ENCODE measurements at places on chromosomes 5 and 9.

DNA sequence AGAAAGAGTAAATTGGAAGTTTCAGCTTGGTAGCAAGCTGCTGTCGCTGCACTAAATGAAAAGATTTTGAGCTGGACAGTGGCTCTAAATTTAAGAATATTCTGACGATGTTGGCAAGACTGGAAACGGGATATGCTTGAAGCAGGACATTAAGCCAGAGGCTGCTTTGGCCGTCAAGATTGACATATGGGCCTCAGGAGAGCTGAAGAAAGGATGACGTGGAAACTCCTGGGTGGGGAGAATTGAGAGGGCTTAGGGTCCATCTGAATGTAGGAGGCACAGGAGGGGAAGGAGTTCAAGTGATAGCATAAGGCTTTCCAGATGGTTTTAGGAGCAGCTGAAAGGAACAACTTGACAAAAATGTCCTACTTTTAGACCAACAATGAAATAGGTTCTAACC lies 108.9 kb downstream of the PAPPA start:
- peak; percentile 91 for DNase-seq

- DNase-seq: no peak
These were observed 37.8 kb upstream of the KIF2A start for GRCh38 chr5:62268234-62268633.

GRCh38 chr9:118419676-118420075 lies 715.5 kb downstream of the TLR4 start:
- DNase-seq: no peak

GRCh38 chr5:1011226-1011631 lies 2.6 kb downstream of the NKD2 start:
- no peak for DNase-seq

GRCh38 chr9:121206516-121207370 lies 5.1 kb upstream of the RAB14 start:
- DNase-seq: no peak

- no peak for DNase-seq
These were observed 47.7 kb upstream of the TCERG1 start for GRCh38 chr5:146399481-146399880.

- no peak for DNase-seq
These were observed 219.9 kb downstream of the COX7C start for GRCh38 chr5:86837610-86838009.

DNA sequence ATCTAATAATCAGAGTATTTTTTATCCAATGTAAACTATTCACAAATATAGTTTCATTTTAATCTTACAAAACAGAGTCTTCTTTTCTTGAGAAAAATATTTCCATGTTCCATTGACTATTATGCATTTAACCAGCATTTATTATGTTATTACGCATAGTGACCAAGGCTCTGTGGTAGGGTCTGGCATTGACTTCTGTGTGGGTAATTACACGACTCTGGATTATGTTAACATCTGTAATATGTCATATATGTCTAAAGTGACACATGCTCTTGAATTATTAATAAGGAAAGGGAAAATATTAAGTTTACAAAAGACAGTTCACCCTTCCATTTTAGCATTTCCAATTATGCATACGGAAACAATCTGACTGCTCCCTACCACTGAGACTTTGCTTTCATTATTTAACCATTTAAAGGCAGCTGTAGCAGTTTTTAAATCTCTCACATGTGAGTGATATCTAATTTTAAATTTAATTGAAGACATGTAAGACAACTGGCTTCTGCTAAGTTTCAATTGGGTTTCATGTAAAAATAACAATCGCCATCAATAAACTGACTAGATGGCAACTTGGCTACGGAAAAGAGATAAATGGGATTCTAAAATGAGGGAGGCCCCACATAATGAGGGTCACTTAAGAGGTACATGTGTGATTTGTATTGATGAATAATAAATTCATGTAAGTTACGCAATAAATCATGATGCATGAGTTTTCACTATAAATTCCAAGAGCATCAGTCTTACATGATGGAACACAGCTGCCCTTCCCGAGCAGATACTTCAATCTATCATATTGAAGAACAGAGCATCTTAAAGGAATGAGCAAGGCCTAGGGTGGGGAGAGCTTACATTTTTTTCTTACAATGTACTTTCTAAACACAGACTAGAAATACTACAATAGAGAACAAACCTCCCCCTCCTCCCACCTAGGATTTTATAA lies 1056.8 kb downstream of the MAT2B start:
- no peak for DNase-seq

GRCh38 chr9:112867275-112867991 lies 23.2 kb downstream of the SLC46A2 start:
- DNase-seq: no peak

DNA sequence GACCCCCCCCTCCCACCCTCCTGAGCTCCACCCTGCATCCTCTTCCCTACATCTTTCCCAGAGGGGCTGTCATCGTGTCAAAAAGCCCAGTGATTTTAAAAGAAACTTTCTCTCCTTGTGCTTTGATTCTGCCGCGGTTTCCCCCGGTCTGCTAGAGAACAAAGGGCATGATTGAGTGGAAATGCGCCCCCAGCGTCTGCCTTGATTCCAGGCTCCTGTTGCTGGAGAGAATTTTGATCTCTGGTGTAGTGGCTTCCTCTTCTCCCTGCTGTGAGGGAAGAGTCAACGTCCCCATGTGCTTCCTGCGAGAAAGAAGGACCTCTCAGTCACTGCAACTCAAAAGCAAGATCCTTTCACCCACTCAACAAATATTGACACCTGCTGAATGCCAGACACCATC lies 61.9 kb upstream of the RAPGEF1 start:
- no peak for DNase-seq

DNA sequence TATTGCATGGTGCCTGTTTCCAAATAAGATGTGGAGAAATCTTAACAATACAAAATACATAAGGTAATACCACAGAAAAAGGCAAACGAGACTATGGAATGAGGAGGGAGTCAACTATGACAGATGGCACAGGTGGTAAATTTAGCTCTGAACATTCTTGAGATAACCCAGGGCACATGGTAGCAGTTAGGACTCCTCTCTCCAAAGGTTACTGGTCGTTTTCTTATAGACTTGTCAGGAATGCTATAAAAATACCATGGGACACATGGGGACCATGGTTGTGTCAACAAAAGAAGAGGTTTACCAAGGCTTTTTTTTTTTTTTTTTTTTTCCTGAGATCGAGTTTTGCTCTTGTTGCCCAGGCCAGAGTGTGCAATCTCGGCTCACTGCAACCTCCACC lies 209.4 kb upstream of the RFX3 start:
- DNase-seq: no peak

DNA sequence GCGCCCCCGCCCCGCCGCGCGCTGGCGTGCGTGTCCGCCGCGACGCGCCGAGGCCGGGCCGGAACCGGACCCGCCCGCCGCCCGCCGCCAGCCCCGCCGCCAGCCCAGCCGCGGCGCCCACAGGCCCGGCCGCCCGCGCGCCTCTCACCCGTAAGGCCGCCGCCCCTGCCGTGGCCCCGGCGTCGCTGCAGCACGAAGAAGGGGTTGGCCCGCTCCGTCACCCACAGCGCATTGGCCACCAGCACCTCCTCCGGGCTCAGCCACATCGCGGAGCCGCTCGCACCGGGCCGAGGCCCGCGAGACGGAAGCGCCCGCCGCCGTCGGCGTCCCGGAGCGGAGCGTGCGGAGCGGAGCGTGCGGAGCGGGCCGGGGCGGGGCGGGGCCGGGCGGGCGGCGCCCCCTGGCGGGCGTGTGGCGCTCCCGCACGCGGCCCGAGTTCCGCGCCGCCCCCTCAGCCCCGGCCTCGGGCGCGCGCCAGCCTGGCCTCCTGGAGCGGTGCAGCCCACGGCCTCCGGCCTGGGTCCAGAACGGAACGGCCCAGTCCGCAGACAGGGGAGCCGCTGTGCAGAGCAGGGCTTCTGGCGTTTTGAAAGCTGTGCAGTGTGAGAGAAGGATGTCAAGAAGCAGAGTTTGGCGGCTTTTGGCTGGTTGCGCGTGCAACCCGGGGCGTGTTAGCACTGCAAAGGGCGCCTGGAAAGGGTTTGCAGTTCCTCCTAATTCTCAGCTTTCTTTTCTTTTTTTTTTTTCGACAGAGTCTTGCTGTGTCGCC lies at the start of gene TBC1D9B:
TSS of gene TBC1D9B (minus strand) at position 342 of the 769 bp plus-strand sequence. CDS start at position 266, 76 bp downstream.
- no peak for DNase-seq

DNA sequence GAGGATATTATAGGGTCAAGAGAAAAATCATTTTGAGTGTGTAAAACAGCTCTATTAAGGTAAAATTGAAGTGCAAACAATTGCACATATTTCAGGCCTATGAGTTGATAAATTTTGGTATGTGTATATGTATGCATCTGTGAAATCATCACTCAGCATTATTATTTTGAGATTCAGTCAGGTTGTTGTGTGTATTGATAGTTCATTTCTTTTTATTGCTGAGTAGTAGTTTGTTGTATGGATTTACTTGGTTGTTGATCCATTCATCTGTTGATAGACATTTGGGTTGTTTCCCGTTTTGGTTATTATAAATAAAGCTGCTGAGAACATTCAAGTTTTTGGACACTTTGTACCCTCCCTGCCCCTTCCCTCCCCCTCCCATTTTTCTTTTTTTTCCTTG lies 50.3 kb downstream of the RAB24 start:
- no peak for DNase-seq

GRCh38 chr9:78188594-78188993 lies 47.3 kb upstream of the CEP78 start:
- no peak for DNase-seq

GRCh38 chr5:109803854-109804253 lies 114.1 kb downstream of the MAN2A1 start:
- no peak for DNase-seq

DNA sequence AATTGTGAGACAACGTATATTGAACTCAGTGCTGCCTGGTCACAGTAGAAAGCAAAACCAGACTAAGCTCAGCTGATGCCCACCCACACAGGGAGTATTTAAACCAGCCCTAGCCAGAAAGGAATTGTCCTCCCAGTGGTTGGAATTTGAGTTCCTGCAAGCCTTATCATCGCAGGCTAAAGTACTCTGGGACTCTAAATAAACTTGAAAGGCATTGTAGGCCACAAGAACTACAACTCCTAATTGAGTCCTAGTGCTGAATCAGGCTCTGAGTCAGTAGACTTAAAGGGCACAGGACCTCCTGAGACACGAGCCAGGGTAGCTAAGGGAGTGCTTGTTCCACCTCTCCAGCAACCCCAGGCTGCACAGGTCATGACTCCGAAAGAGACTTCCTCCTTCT lies 171.4 kb downstream of the MCTP1 start:
- DNase-seq: no peak

- no peak for DNase-seq
These were observed 386.3 kb downstream of the ENC1 start for GRCh38 chr5:74254257-74254656.

DNA sequence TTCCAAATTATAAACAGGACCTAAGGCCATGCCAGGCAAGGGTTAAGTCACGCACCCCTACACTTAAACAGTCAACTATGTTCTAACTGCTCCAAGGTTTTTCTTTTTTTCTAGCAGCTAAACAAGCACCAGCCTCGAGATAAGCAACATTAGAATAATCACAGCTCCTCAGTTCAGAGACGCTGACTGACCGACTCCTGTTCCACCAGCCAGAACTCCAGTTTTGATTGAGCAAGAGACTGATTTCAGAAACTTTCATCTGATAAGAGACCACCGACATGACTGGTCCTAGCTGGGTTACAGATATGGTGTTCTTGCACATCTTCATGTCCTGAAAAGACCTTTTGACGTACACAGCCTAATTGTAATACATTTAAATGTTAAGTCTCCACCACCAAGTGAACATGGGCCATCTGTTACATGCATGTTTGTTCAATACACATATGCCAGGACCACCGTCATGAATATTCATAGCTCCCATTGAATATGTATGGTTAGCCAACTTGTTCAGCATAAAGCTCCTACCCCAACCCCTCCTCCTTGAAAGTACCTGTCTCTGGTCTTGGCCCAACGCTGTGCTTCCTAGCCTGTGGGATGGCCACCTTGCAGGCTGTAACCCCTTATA lies 23.7 kb upstream of the OTULINL start:
- DNase-seq: peak; percentile 88

DNA sequence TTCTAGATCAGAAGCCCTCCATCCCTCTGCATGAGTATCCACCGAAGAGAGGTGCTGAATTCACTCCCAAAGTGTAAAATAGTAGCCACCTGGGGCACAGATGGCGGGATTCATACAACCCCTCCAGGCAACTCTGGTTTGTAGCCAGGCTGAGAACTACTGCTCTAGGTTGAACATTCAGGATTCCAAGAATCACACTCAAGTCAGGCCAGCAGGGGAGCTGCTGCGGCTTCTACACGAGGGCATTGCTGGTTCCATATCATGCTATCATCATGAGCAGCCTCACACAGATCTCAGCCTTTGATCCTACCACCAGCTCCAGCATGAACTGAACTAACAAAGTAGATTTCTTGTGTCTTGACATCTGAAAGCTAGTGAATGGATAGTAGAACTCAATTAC lies 367.9 kb downstream of the DIRAS2 start:
- no peak for DNase-seq

DNA sequence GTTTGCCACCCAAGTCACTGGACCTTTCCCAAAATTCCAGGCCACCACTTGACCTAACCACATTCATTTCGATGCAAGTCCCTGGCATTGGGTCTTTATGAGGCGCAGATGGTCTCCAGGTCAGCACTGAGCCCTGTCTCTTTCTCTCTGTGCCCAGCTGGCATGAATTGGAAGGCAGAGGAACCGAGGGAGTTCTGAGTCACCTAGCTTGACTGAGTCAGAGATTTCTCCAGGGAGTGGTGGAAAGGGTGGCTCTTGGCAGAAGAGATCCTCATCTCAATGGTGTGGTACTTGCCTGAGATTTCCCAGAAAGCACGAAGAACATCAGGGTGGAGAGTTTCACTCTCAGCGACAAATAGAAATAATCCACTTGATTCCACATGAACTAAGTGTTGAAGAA lies 43.8 kb downstream of the WDR36 start:
- DNase-seq: no peak

DNA sequence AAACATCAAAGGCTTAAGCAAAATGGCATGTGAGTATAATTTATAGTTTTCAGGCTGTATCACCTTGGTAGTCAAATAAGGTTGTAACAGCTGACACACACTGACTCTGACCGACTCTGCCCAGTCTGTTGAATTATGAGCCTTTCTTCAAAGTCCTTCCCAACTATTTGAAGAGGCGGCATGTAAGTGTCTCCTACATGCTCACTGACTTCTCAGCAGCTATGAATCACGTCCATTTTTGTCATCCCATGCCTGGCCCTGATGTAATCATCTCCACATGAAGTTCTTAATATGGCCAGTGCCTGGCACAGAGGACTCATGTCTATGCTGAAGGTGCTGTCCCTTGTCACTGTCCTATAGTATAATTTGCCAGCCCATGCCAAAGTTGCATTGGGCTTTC lies 5.1 kb upstream of the PTBP3 start:
- DNase-seq: no peak

DNA sequence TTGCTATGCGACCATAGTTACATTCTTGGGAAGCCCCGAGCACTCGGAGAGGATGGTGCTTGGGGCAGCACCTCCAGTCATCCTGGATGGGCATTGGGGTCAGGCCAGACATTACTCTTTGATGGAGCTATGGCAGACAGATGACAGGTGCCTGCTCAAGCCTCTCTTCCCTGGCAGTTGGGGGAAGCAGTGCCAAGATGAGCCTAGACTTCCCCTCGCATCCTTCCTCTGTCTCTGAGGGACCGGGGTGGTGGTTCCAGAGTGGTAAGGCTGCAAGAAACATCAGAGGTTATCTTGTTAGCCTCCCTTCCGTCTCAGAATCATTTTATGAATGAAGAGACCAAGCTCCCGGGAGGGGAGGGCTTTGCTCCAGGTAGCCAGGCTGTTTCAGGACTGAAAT lies 2.8 kb upstream of the HMCN2 start:
- DNase-seq: no peak

Measured in NCI-H524 treated with DMSO at 0.1 percent for 48 hours (cell line).